Kidney (tissue), 22 donors: ENCODE measurements at places on chromosomes 3 and 15. TPM values are rescaled to one million over a fixed set of nuclear protein-coding genes. Genes with fewer than 3 reads are reported as not detected.

The CTXN2 gene
- total RNA-seq: 0.06 TPM

- no peak for DNase-seq
Measured at GRCh38 chr15:40691737-40692136, 3.2 kb upstream of the RAD51 start.

- DNase-seq: no peak
Measured at GRCh38 chr3:41940393-41940792, 21.5 kb downstream of the ULK4 start.

The ST8SIA2 gene
- total RNA-seq: 0.38 TPM

GRCh38 chr3:129840707-129841360 lies 52.7 kb downstream of the TMCC1 start:
- DNase-seq: no peak

DNA sequence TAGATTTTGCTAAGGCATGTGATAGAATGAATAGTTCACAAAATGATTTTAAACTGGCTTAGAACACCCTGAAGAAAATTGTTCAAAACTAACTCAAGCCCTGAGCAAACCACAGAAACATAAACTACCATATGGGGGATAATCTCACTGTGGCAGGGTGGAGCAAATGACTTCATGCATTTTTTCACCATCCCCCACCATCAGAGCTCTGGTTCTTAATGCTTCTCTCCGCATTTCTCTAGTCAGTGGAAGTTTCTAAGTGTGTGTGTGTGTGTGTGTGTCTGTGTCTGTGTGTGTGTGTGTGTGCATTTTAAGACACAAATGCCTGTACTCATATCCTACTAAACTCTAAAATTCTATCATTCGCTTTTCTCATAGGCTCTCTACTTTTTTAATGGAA lies 107.1 kb upstream of the PHLDB2 start:
- DNase-seq: no peak

The CSTA gene
- total RNA-seq: 4.6 TPM

The ATP13A5 gene
- total RNA-seq: not detected

DNA sequence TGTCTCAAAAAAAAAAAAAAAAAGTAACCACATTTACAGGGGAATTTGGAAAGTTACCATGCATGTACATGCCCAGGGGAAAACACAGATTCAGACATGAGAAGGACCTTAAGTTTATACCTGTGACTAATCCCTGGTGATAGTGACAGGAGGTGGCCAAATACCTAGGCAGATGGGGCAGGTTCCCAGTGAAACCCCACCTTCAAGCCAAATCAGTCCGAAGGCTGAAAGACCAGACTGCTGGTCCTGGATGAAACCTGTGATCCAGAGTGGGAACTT lies 15.8 kb downstream of the SPCS1 start:
- DNase-seq: no peak

The ABI3BP gene
- total RNA-seq: 160 TPM

The MOBP gene
- 0.16 TPM for total RNA-seq

DNA sequence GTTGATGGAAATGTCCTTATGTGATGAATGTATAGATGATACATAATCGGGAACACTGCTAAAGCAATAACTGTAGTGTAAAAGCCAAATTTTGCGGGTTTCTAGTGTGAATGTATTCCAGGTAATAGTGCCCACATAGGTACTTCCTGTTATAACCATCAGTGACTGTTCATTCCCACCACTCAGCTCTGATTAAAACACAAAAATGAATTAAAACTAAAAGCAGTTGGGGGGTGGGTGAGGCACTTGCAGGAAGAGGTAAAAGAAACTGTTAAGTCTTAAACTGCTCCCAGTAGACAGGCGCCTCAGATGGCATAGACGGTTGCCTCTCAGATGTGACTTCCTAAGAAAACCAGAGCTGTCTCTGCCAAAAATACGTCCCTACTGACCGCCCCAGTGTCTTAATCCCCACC lies 893 bp upstream of the MTHFS start:
- no peak for DNase-seq

DNA sequence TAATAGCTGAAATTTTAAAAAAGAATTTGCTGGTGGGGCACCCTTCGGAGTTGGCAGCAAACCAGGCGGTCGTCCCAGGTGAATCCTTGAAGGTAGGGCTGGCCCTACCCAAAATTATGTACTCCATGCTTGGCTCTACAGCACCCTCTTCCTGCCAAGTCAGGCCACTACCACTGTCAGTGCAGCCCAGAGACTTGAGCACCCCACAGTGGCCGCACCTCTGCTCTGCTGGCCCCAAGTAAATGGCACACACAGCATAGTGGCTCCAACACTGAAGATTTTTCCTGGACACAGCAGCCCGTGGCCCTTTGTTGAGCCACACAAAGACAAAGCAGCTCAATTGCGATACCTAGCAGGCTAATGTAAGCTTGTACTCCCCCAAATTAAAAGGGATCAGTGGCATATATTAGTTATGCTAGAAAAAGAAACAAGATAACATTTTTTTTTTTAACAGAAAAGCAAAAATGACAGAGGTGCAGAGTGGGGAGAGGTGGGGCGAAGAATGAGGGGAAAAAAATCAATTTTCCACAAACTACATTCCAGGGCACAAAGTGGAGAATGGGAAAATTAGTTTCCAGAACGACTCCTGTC lies 250.5 kb downstream of the UACA start:
- DNase-seq: no peak

GRCh38 chr3:46512191-46512749 lies 14.5 kb downstream of the RTP3 start:
- DNase-seq: no peak

GRCh38 chr3:64196236-64196929 lies 28.9 kb downstream of the PRICKLE2 start:
- no peak for DNase-seq

The SCG5 gene
- 1.3 TPM for total RNA-seq

DNA sequence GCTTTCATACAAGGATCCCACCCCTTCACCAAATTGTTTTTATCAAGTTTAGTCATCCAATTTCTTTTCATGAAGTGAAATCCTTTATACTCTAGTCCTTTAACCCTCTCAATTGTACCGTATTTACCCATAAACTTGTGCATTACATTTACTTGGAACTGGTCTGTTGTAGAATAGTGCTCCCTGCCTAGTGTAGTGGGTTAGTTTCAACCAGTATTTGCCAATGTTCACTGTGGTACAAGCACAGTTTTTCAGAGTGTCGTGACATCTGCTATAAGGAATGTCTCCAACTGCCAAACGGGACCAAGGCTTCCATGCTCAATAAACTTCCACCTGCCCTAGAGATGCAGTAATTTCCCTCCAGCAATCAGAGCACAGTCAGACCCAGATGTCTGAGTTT lies 211.9 kb downstream of the KCNAB1 start:
- peak; percentile 22 for DNase-seq

The RTP4 gene
- total RNA-seq: 8.4 TPM

The GPD1L gene
- 35.5 TPM for total RNA-seq

DNA sequence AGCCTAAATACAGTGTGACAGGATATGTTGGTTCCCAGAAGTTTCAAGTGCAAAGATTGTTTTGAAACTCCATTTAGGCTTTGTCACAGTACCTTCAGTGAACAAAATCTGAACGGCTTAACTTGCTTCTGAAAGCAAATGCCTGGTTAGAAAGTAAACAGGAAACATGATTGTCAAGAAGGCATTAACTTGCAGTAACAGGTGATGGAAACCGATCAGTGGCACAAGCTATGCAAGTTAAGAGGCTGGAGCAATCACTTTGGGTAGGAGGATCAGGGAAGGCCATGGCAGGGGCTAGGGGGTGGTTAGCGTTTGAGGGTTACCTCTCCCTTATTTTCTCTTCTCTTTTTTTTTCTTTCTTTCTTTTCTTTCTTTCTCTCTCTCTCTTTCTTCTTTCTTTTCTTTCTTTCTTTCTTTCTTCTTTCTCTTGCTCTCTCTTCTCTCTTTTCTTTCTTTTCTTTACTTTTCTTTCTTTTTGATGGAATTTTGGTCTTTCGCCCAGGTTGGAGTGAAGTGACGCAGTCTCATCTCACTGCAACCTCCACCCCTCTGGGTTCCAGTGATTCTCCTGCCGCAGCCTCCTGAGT lies 2.4 kb downstream of the HYKK start:
- DNase-seq: no peak

The ZKSCAN7 gene
- 7.9 TPM for total RNA-seq

DNA sequence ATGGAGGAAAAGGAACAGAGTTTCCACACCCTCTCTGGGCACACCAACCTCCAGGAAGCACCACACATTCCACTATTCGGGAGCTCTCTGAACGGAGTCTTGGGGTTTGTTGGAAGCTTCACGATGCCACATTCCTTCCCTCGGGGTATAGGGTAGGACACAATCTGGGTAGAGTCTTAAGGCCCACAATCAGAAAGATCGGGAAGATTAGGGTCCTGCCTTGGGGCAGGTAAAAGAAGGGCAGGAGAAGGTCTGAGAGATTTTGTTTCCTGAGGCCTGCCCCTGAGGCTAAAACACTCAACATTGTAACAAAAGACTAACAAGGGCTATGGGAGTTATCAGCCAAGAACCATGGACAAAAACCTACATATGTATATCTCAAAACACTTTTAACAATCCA lies 89.2 kb upstream of the RAP2B start:
- DNase-seq: no peak

The IQCF5 gene
- not detected for total RNA-seq

DNA sequence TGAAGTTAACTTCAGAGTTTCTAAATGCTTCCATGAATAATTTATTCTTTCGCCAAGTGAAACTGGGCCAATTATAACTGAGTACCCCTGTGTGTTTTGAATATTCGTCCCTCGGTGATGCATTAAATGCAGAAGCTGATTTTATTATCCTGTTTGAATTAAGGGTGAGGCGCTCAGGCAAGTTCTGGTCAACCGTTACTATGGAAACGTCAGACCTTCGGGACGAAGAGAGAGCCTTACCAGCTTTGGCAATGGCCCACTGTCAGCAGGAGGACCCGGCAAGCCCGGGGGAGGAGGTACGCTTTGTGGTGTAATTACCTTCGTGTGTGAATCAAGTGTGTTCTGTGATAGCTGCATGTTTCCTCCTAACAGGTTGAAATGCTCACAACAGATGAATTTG lies 239.8 kb downstream of the ITPR1 start:
- no peak for DNase-seq

GRCh38 chr3:179018808-179019207 lies 52.8 kb downstream of the ZMAT3 start:
- DNase-seq: no peak

- no peak for DNase-seq
Measured at GRCh38 chr15:49372366-49372765, 50.7 kb upstream of the FGF7 start.

DNA sequence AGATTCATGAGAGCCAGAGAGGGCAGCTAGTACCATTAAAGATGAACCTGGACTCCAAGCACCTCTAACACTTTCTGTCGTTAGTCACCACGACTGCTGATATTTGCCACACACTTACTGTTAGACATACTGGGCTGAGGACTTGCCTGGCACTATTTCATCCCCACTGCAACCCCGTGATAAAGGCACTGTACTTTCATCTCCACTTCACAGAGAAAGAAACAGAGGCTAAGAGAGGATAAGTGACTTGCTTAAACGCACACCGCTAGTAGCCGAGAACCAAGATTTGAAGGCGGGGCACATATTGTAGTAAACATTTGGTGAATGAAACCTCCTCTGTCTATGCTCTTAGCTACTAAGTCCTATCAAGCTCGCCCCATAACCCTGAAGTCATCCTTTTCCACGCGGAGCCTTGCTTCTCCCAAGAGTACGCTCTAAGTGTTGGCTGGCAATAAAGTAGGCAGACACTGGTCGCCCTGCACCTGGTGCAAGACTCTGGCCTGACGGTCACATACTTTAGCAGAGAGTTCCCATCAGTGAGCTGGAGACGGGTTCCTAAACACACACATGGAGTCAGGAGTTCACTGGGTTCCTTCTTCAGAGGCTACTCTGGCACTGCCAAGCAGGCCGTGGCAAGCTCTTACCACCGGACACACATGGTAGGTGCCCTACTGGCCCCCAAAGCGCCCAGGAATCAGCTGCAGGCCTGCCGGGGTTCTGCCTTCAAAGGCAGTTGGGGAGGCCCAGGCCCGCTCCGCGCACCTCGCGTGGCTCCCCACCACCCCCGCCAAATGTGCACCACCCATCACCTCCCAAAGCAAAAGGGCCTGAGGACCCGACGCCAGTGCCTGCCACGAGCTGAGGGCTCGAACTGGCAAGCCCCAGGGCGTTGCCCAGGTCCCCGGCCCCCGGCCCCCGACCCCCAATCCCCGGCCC lies 951 bp downstream of the POMGNT2 start:
- DNase-seq: no peak

DNA sequence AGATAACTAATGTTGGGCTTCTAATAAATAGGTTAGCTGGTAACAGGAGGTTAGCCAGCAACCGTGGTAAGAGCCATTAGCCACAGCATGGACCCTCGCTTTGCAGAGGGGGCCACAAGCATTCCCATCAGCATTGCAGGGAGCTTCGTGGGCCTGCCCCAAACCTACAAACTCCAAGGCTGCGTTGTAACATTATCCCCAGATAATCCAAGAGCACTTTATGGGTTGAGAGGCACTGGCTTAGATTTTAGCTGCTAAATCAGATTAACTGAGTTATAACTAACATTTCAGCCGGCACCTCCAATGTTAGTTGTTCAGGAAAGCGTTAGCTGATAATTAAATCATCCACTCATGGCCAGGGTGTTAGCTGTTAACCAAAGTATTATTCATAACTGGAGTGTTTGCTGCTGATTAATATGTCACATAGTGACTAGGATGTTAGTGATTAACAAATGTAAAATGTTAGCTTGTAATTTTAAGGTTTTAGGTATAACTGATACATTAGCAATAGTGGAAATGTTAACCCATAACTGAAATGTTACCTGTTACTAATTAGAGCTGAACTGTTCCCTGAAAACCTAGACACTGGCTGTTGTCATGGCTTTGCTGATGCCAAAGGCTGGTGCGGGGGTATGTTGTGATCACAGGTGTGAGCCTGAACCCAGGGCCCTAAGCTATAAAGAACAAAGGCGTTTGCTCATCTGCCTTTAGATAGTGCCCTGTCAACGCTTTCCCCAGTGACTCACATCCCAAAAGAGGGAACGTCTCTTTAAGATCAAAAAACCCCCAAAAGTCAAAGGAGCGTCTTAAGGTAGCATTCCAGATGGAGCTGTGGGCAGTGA lies 56.2 kb downstream of the SLC6A6 start:
- no peak for DNase-seq

GRCh38 chr15:42329161-42329560 lies 30.1 kb upstream of the CAPN3 start:
- DNase-seq: no peak

DNA sequence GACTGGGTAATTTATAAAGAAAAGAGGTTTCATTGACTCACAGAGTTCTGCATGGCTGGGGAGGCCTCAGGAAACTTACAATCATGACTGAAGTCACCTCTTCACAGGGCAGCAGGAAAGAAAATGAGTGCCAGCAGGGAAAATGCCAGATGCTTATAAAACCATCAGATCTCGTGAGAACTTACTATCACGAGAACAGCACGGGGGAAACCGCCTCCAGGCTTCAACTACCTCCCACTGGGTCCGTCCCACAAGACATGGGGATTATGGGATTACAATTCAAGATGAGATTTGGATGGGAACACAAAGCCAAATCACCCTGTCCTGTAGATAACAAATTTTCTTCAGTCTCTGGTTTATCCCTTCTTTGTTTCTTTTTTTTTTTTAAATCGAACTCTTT lies 31.0 kb upstream of the AVEN start:
- no peak for DNase-seq

GRCh38 chr15:61032600-61033286 lies 196.4 kb downstream of the RORA start:
- DNase-seq: no peak
